ENCODE measurements at places on chromosomes 6 and 20.

GRCh38 chr6:52335576-52335975 lies 26.4 kb upstream of the PAQR8 start:
- DNase-seq: no peak

GRCh38 chr6:1849691-1850090 lies 240.0 kb downstream of the FOXC1 start:
- no peak for DNase-seq

GRCh38 chr6:110389689-110390382 lies 25.5 kb downstream of the DDO start:
- DNase-seq: no peak

GRCh38 chr6:163188746-163189145 lies 225.8 kb upstream of the QKI start:
- no peak for DNase-seq

GRCh38 chr6:8172530-8172929 lies 70.2 kb upstream of the EEF1E1 start:
- DNase-seq: no peak

DNA sequence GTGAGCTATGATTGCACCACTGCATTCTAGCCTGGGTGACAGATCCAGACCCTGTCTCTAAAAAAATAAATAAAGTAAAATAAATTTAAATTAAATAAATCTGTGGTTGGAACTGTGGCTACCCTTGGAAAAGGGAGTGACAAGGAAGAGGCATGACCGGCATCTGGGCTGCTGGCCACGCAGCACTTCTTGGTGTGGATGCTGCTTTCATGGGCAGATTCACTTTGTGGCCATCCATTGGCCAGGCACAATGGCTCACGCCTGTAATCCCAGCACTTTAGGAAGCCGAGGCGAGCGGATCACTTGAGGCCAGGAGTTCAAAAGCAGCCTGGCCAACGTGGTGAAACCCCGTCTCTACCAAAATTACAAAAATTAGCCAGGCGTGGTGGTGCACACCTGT lies 16.1 kb downstream of the EBF4 start:
- DNase-seq: no peak

- DNase-seq: no peak
Measured at GRCh38 chr20:59948828-59949720, 8.9 kb downstream of the FAM217B start.

GRCh38 chr6:53790886-53791285 lies 3.9 kb upstream of the LRRC1 start:
- DNase-seq: no peak

GRCh38 chr6:119676230-119676629 lies 326.7 kb upstream of the MAN1A1 start:
- no peak for DNase-seq

DNA sequence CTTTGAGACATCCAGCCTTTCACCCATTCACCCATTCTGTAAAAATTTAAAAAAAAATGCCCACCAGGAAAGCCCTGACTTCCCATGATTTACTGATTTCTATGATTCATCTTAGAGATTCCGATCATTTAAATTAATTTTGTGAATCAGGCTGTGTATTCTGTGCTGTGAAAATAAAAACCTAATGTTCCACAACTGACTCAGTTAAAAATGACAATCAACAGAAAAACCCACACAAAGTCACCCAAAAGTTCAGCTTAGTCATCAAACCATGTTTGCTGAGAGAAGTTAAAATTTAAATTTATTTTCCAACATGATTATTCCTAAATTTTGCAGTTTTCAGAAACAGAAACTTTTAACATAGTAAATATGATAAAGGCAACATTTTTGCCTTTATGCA lies 509.9 kb downstream of the TENT5A start:
- DNase-seq: no peak

DNA sequence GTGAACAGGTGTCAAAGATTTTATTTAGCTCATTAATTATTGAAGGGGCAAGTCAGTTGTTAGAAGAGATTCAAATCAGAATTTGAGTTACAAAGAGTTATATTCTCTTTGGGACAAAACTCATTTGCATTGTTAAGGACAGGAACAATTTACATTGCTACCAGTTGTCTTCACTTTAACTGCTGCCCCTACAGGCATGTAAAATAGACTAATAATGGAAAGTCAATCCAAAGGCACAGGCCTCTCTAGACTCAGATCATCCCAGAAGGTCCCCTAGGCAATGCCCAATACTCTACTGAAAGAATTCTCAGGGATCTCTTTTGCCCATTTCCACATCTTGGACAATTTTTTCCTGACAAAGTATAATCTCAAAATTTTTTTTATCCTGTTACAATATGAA lies 95.7 kb downstream of the SCP2D1 start:
- DNase-seq: no peak

DNA sequence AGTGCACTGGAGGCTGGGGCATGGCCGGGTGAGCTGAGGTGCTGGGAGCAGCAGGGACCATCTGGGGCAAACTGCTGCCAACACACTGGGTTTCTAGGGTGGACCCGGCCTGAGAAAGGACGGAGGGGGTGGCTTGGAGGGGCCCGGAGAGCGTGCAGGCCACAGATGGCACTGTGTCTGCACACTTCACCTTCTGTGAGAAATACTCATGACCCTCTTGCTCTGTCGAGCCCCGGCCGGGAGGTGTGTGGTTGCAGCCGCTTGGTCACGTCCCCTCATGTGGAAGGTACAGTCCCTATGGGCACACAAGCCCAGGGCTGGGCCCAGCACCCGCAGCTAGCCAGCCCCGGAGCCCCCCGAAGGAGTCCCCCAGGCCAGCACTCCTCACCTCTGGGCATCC lies 59.7 kb downstream of the RBM38 start:
- no peak for DNase-seq

- no peak for DNase-seq
Measured at GRCh38 chr6:14569394-14569793, 451.8 kb downstream of the CD83 start.

- DNase-seq: no peak
Measured at GRCh38 chr20:54079652-54080051, 9.3 kb upstream of the BCAS1 start.

DNA sequence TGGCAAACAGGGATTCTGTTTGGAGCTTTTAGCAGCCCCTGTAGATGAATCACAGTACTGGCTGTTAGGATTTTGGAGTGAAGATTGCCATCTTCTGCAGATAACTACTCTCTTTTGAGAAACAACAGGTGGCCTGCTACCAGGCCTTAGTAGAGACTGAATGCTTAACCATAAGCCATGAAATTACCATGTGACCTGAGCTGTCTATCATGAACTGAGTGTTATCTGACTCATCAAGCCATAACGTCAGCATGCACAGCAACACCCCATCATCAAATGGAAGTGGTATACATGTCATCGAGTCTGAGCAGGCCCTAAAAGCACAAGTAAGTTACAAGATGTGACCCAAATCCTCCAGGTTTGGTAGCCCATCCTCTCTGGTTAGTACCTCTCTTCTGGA lies 132.6 kb downstream of the GPR63 start:
- no peak for DNase-seq

DNA sequence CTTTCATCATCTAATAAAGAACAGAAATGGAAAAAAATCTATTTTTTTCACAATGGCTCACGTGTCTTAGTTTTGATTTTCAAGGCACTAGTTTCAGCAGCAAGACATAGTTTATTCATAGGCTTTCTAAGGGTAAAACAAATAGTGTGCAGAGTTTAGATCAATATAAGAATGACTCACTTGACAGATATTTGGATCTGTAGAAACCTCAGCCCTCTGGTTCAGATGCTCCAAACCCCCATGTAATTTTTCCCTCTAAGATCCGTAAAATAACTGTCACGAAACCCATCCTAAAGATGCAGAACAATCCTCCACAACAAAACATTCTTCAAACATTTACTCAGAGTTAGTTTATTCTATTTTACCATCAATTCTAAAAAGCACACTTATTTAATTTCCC lies 43.4 kb downstream of the IYD start:
- DNase-seq: no peak

DNA sequence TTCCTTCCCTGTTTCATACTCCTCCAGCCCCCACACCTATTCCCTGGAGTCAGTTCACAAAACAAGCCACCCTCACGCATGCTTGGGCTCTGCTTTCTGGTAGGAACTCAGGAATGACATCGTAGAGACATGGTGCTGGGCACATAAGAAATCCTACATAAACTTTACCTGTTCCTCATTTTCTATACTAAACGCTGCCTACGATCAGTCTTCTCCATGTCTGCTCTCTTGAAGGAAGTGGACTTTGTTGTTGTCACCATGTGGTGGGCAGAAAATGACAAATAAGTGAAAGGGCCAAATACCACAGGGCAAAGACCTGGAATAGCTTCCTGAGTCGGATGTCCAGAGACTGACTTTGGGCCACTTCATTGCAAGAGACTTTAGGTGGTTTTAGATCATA lies 10.1 kb downstream of the MYLK4 start:
- no peak for DNase-seq

GRCh38 chr6:11428371-11428770 lies 109.2 kb upstream of the TMEM170B start:
- no peak for DNase-seq

DNA sequence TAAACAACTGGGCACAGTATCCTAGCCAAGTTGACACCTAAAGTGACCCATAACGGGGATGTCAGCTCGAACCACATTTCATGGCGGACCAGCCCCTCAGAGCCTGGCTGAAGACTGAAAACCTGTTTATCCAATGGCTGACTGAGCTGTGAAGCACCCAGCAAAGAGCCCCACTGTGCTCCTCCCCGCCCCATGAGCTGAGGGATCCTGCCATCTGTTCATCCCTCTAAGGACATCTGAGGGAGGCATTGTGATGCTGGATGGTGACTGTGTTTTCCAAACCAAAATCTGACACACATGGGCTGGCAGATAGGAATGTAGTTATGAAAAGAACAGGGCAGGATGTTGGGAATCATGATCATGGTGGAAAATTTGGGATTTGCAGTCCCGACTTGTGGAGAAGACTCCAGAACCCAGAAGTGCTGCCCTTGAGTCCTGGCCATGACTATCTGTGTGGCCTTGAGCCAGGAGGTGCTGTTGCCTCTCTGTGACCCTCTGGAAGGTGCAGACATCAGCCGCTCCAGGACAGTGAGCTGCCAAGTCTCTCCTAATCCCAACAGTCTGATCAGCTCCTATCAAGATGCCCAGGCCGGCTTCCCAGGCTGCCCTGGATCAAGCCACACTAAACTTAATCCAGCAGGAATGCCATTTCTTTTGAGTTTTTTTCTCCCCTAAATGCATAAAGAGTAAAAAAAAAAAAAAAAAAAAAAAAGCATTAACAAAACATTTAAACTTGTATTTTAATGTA lies 5.7 kb downstream of the EDN3 start:
- no peak for DNase-seq

DNA sequence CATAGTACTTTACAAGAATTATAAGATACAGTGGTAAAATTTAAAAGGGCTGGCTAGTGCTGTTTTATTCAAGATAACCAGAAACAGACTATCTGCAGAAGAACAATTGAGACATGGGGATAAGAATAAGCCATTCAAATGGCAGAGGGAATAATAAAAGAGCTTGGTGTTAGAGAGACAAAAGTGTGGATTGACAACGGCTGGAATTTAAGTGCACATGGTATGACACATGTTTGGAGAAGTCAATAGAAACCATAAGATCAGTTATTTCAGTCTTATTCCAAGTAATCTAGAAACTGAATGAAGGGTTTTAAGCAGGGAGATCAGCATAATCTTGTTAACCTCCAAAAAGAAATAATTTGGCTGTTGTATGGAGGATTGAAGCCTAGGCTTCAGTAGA lies 1205.5 kb upstream of the CITED2 start:
- no peak for DNase-seq

- DNase-seq: no peak
Measured at GRCh38 chr6:105855433-105855832, 230.7 kb upstream of the PRDM1 start.

DNA sequence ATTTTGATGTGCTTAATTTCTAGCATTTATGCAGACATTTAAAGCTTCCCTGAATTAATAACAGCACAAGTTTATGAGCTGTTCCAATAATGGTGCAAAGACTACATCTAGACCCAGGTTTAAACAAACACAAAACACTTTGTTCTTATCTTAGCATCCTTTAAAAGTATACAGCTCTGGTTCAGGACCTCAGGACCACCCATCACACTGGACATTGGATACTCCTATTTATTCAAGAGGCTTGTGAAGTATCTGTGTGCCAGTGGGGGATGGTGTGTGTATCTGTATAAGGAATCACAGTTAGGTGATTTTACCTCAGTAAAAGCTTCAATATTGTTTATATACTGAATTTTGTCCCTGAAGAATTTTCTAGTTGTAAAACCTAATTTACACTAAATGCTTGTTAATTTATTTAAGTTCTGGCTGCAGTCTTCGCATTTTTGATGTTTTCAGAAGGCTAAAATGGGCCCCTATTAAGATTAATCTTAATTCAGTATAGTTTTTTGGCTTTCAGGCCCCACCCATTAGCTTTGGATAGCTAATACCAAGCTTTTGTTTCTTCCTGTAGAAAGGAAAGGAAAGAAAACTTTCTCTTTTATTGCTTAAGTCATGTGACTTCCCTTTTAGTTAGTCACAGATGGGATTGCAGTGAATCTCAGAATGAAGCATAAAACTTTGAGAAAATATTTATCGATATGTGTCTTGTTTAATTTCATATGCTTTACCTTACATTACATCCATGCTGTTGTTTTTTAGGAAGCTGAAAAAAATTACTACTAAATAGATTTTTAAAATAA lies 13.1 kb downstream of the LIN28B start:
- DNase-seq: no peak

- DNase-seq: no peak
Measured at GRCh38 chr6:46456297-46456696, 35.0 kb downstream of the RCAN2 start.

- DNase-seq: no peak
Measured at GRCh38 chr20:57891014-57891413, 181.2 kb upstream of the PMEPA1 start.

- DNase-seq: no peak
Measured at GRCh38 chr6:11760015-11760473, 18.6 kb downstream of the ADTRP start.

DNA sequence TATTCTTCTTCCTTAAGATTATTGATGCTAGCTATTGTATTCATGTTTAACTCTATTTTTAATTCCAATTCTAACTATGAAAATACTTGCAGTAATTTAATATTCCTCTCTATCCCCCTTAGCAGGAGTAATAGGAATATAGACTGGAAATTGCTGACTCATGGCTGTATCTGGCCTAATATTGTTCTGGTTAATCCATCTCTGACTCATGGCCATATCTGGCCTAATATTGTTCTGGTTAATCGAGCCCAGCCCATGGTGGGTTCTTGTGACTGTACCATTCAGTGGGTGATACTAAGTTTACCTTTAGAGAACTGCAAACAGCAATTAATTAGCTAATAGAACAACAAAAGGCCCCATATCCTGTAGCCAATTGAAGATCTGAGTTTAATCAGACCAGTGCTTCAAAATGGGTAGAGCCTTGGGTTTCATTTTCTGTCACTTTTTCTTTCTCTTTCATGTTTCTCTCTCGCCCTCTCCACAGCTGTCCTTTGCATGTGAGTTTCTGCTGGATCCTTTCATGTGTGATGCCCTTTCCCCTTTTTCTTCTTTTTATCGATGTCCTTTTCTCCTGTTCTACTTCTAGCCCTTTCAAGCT lies 50.6 kb downstream of the SLC22A3 start:
- no peak for DNase-seq

DNA sequence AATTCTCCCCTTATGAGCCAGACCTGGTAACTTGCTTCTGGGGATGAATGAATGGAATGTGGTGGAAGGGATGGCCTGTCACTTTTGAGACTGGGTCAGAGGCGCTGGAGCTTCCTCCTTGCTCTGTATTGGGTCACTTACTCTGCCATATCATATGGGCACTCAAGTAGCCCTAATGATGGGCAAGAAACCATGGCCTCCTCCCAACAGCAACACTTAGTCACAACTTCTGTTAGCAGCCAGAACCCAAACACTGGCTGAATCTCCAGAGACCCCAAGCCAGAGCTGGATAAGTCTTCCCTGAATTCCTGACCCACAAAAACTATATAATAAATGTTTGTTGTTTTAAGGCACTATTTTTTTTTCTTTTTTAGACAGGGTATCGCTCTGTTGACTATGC lies 5.5 kb downstream of the E2F1 start:
- no peak for DNase-seq

Measured in esophagus squamous epithelium (tissue), 5 donors.